ENCODE measurements at places on chromosomes 2 and 18.

- no peak for DNase-seq
These were observed 288.1 kb upstream of the FIGN start for GRCh38 chr2:164023896-164024295.

DNA sequence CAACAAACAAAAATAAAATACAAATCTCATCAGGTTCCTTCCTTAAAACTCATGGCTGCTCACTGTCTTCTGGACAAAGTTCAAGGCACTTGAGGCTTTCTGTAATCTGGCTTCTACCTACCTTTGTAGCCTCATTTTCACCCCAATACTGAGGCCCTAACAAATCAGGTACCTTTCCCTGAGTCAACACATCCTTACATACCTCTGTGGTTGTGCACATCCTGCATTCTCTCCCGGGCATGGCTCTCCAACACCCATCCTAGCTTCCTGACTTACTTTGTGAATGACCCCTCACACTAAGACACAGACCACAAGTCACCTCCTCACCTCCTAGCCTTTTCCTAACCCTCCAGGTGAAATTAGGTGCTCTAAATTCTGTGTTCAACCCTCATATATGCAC is 190.9 kb downstream of the PID1 start:
- DNase-seq = no peak

DNA sequence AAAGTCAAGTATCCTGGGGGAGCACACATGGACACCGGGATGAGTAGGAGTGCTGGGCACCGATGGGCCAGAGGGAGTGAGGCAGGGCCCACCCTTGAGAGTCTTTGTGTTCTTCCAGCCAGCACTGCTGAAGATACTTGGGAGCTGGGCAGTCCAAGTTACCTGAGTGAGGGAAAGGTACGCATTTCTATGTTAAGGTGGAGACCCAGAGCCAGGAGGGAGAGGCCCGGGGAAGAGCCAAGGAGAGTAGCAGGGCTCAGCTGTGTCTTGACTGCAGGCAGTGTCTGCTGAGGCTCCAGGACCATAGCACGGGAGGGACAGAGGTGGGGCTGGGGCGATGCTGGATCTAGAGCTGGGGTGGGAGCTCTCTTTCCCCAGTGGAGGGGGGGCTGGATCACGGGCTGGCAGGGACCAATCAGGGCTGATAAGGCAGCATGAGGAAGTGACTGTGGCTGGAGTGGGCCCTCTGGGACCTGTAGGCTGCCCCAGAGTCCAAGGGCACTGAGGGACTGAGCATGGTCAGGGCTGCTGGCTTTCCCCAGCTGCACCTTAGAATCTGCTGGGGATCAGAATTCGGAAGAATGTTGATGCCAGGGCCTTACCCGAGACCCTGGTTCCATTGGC is 289.2 kb downstream of the PHLPP1 start:
- DNase-seq = no peak

DNA sequence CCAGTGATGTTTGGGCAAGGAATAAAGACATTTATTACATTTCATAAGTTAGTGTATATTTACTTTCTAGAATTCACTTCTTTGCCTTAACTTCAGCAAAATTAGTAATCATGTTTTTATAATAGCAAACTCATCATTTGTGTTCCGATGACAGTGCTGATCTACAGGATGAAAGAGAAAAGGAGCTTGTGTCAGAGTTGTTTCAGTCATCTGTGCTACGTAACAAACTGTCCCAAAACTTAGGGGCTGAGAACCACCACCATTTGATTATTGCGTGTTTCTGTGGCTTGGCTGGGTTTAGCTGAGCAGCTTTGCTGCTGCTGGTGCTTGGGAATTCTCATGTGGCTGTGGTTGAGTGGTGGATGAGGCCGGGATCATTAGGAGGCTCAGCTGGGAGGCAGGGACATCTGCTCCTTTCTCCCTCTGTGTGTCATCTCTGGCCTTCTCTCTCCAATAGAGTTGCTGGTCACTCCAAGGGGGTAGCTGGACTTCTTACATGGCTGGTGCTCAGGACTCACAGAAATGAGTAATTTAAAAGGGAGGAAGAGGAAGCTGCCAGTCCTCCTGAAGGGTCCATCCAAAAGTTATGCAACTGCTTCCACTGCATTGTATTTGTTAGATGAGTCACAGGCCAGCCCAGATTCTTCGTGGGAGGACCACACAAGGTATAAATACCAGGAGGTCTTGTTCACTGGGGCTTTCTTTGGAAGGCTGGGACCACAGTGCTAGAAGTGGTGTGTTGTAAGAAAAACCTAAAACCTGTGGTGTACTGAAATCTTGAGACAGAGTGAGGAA is 43.4 kb upstream of the HAAO start:
- no peak for DNase-seq

DNA sequence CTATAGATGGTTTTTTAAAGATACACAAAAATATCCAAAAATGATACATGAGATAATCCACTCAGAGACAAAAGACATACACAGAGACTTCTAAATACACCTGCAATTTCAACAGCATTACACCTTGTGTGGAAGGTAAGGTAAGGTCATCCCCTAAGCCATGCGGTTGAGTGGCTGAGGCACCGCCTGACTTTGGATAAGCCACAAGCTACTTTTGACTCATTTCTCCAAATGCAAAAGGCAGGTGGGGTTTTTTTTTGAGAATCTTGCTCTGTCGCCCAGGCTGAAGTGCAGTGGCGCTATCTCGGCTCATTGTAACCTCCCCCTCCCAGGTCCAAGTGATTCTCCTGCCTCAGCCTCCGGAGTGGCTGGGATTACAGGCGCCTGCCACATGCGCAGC is 13.1 kb downstream of the AP1S3 start:
- DNase-seq = no peak

- DNase-seq = no peak
These were observed 294.5 kb downstream of the ZNF407 start for GRCh38 chr18:74892066-74892627.

DNA sequence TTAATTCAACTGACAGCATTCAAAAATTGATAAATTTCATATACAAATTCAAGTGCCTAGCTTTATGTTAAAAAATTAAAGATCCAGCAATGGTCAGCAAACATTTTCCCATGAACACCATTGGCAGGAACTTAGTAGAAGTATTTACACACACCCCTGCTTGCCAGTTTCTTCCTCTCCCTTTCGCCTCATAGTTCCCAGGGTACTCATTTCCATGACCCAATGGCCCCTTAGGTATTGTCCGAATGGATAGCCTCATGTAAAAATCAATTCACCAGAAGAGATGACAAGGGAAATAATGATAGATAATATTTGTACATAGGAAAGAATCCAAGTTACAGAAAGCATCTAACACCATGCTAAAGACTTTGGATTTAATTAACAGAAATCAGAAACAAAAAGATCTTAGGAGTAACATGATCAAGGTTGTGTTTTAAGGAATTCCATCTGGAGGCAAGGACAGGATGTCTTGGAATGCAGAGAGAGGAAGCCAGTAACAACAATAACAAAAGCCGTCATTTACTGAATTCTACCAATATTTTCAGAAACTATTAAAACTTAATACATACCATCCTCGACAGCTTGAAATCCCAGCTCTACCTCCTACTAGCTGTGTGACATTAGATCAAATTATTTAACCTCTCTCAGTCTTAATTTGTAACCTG is 423.0 kb downstream of the IRS1 start:
- no peak for DNase-seq

DNA sequence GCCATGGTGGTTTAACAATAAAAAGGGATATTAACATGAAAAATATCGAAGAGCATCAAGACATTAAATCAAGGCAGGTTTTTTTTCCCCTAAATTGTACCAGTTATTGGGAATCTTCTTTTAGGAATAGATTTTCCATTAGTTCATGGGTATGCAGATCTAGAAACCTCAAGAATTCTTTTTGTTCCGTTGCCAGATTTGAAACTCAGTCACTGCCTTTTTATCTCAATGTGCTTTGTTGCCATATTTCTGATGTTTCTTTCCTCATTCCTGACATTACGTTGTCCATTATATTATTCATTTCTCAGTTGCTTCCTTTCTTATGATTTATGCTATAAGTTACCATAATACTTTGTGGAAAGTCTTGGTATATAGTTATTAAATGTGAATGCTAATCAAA is 162.2 kb downstream of the CD226 start:
- no peak for DNase-seq

DNA sequence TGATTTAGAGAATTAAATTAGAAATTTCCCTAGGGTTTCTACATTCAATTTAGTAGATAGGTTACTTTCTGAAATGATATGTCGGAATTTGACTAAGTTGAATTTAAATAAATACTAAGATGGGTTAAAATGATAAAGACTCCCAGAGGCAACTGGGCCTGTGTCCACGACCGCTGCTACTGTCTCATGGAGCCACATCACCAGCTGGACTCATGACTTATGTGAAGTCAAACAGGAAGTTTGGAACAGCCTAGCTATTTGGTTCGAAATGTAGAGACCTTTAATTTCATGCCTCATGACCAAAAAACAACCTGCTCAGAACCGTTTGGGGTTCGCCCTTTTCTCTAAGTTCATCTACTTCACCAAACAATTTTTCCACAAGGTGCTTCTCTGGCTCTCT is 22.2 kb downstream of the GRHL1 start:
- DNase-seq = no peak

- no peak for DNase-seq
These were observed 250.5 kb downstream of the TFCP2L1 start for GRCh38 chr2:121034551-121034950.

DNA sequence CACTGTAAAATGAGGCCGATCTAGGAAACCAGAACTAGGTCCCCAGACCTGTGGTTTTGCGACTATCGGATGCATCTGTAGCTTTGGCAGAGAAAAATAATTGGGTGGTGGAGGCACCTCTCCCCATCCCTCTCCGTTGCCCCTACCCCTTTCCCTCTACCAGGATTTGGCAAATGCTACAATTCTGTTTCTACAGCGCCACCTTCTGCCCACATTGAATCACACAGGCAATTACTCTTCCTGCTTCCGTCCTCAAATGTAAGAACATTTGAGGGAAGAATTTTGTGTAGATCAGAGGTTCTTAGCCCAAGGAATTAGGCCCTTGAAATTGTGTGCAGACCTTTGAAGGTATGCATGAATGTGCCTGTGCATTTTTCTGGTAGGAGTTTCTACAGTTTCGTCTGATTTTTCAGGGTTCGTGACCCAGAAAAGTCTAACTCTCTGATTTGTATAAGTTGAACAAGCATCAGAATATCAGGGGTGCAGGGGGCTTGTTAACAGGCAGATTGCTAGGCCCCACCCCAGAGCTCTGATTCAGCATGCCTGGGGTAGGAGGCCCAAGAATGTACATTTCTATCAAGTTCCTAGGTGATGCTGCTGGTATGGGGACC is 11.2 kb downstream of the ATP6V1B1 start:
- DNase-seq = peak; percentile 59

GRCh38 chr2:188852772-188853171 is 121.4 kb upstream of the COL3A1 start:
- DNase-seq = no peak

DNA sequence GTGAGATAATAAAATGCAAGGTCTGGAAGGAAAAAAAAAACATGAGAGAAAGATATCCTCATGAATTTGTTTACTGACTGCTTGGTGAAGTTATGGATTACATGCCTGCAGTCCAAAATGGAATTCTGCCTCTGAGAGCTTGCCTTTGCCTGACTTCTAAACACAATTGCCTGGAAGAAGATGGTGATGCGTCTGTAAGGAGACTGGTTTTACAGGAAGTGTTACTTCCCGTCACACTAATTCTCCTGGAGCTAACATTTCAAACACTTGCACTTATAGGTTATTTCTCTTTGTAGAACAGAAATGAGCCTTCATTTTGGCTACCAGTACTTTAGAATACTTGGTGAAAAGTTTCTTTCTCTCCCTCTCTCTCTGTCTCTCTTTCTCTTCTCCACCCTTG is 884.3 kb downstream of the TSN start:
- no peak for DNase-seq

DNA sequence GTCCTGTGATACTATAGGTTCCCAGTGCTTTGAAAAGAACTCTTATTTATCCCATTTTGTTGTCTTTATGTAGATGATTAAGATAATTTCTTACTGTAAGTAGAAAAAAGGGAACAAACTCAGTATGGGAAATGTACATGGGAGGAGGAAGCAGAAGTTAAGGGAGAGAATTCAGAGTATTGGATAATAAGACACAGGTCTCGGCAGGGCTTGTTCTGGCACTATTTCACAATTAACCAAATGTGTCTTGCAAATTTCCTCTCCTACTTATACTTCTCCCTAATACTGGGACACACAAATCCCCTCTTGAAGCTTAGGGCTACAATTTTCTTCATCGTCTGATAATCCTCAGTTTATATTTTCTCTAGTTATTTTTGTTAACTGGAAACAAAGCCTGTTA is 744.0 kb downstream of the ADCYAP1 start:
- DNase-seq = no peak

GRCh38 chr18:48027401-48027963 is 97.0 kb upstream of the SMAD2 start:
- no peak for DNase-seq

DNA sequence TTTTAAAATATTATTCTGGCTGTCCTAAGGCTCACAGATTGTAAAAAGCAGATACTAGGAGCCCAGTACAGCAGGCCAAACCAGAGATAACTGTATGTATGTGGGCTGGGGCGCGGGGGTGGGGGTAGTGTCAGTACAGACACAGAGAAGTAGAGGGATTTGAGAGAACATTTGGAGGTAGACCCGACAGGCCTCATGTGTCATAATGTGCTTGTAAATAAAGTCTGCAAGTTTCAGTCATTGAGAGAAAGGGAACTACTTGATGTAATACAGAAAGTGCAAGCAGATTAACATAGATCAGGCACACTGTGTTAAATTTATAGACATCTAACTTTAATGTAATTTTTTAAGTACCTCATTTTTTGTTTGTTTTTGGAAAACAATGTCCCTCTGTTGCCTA is 7.4 kb upstream of the POLI start:
- DNase-seq = no peak

GRCh38 chr2:119316066-119316465 is 50.6 kb downstream of the C2orf76 start:
- DNase-seq = no peak

- DNase-seq = no peak
These were observed 1474.0 kb upstream of the TMEFF2 start for GRCh38 chr2:193668557-193669323.

GRCh38 chr18:7370375-7370774 is 139.5 kb downstream of the LRRC30 start:
- no peak for DNase-seq

DNA sequence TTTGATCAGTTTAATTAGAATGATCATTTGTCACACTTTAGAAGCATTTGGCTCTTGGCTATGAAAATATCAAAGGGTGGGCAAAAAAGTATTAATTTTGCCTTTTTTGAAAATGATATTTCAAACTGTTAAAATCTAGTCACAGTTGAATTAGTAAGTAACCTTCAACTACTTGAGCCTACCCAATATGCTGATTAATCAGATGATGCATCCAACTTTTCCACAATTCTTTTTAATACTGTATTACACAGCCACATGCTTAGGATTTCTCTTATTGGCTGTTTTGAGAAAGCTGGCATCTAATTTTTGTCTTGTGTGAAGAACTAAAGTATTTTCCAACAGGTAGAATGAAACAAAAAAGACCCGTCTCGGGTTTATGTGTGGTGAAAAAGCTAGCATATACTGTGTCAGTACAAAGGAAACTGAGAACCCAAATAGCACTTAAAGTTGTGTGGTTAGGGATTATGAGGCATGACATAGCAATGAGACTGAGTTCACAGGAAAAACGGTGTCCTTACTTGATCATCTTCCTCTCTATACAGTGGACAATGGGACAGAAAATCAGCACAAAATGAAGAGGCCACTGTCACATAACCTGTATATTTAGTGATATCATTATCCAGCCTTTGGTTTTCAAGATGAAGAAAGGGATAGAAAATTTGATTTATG is 11.7 kb downstream of the OSBPL6 start:
- no peak for DNase-seq

All from HuH-7 (cell line).